ENCODE measurements at places on chromosomes 12 and 14.

GRCh38 chr12:92844151-92844763 lies 84.8 kb downstream of the EEA1 start:
- no peak for DNase-seq

GRCh38 chr14:60561845-60562746 lies 53.1 kb downstream of the SIX6 start:
- DNase-seq = peak; percentile 55

GRCh38 chr12:24595652-24596235 lies 353.2 kb downstream of the BCAT1 start:
- DNase-seq = no peak

DNA sequence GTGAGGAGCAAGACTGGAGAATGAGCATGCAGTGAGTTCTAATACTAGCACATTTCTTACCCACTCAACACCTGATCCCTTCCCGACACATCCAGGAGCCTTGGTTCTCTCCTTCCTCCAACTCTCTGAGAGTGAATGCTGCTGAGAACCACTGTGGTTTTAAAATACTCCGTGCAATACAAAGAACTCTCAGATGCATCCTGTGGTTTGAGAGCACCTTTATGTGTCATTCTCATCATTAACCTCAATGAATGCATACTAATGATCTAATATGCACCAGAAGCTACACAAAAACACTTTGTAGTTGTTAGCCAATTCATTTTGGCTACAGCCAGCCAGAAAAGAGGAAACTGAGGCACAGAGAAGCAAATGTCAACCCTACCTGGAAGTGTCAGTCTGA lies 87.6 kb downstream of the GALNT8 start:
- no peak for DNase-seq

DNA sequence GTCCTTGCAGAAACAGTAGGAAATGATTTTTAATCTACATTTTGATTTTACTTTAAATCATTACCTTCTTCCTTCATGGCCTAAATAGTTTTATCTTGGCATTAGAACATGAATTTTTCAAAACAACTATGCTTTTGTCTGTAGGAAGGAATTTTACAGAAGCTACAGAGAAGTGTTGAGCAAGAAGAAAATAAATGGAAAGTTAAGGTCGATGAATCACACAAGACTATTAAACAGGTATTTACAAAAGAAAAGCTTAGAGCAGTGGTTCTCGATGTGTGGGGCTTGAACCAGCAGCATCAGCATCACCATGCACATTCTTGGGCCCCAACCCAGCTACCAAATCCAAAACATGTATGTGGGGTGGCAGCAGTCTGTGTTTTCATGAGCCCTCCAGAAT lies 91.6 kb downstream of the KTN1 start:
- no peak for DNase-seq

GRCh38 chr14:103188810-103189480 lies 65.7 kb downstream of the TNFAIP2 start:
- DNase-seq = no peak

DNA sequence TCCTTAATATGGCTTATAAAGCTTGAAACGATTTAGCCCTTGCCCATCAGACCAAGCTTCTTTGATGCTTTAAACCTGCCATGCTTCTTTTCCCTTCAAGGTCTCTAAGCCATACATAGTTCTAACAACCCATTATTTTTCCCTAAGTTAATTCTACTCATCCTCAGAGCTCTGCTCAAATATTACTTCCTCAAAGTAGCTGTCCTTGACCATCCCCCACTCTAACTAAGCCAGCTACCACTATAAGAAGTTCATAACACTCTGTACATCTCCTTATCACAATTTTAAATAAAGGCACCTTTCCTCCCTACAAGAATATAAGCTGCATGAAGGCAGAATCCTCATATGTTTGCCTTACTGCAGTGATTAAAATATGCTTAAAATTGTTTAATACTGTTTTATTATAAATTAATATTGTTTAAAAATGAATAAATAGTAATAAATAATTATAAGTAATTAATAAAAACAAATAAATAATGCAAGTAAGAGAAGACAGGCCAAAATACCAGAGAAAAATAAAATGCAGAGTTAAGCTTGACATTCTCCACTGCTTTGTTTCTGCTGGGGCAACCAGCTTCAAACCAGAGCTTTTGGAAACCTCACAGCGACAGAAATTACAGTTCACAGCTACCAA lies 76.8 kb downstream of the NUMB start:
- DNase-seq = no peak

DNA sequence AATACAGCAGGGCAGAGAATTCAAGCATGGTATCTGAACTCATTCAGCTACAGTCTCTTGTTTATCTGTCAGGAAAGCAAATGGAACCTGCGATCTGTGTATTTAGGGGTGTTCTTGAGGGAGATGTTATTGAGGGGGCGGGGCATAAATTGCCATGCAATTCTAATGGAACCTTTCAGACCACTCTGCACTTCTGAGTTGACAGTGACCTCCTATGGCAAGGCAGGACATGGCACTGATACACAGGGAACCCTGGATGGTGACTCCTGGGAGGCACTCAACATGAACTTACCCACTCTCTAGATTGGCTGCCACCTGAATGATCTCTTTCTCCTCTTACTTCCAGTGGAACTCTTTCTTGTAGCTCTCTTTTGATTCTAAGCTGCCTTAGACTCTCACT lies 787.3 kb downstream of the VRK1 start:
- DNase-seq = peak; percentile 48

DNA sequence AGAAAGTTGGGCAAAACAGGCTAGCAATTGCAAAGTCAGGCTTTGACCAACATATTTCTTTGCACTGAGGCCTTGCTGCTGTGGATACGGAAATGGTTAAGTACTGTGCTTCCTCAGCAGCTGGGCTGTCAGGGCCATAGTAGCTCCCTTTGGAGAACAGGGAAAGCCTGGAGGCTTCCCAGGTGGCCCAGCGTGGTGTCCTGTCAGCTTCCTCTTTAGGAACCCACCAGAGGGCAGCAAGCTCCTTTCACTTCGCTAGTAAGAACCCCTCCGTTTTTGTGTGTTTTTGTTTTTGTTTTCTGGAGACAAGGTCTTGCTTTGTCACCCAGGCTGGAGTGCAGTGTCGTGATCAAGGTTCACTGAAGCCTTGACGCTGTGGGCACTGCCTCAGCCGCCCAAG lies 1.7 kb upstream of the CFAP251 start:
- no peak for DNase-seq

- DNase-seq = no peak
Measured at GRCh38 chr12:47746523-47746922, 12.2 kb downstream of the RAPGEF3 start.

GRCh38 chr12:74169607-74170006 lies 368.0 kb upstream of the ATXN7L3B start:
- DNase-seq = no peak

DNA sequence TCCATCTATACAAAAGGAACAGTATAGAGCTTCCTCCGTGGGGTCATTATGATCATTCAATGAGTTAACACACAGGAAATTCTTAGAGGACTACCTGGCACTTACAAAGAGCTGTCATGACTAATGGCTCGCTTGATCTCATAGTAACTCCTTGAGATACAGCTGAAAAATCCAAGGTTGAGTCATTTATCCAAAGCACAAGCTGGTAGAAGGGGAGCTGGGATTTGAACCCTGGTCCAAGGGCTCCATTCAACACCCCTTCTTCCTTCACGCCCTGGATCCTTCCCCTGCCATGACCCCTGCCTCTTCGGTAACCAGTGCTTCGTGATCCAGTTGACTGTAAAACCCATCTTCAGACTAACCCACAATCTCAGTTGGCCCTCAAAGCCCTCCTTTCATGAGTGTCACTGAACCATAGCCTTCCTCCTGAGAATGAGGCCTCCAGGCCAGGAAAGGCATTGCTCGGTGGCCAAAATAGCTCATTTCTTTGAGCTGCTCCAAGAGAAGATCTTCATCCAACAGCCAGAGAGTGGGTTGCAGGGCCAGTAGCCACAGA lies 7.8 kb downstream of the ZFP36L1 start:
- peak; percentile 40 for DNase-seq

DNA sequence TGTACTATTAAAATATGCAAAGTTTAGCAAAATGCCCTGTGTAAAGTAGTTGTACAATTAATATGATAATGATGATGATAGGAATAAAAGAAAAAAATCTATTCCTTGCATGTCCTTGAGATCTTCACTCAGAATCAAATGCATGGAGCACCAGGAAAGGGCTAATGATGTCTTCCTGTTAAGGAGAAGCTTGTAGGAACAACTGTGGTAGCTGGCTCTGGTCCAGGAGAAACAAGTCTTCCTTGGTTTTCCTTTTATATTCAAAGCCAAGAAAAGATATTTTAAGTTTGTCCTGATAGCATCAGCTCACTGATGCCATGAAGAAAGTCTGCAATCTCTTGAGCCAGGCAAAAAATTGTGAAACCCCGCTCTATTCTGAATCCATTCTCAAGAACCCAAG lies 138.9 kb downstream of the PIK3C2G start:
- DNase-seq = no peak

DNA sequence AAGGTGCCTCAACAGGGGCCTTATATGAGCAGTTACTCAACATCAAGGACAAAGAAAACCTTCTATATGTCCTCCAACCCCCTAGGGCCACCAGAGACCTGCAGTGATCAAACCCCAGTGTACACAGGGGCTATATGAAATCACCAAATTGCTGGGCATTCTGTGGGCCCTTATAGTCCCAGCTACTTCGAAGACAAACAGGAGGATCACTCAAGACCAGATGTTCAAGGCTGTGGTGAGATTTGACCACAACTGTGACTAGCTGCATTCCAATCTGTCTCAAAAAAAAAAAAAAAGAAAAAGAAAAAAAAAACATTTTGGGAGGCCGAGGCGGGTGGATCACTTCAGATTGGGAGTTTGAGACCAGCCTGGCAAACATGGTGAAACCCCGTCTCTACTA lies 51.0 kb upstream of the PRB2 start:
- no peak for DNase-seq

DNA sequence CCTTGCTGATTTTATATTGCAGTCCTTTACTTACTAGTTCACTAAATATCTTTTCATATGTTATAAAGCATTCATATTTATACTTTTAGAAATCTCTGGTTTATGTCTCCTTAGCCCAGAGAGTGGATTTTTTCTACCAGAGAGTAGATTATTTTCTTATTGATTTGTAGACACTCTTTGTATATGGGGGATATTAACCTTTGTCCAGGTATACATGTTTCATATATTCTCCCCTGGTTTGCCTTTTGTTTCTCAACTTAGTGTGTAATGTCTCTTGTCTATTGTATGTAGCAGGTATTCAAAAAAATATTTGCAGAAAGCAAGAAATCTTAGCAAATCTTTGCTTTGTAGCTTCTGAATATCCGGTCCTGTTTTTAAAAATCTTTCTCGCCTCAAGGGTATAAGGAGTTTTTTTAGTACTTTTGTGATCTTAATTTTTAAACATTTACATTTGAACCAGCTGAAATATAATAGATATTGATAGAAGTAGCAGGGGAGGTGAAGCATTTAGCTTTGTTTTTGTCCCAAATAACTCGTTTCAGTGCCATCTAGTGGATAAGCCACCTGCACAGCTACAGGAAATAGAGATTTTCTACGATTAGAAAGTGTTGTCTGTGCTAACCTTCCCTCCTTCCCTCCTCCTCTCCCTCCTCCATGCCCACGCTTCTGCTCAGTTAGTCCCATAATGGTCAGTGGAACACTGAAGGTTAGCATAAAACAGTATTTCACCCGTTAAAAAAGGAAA lies 97.0 kb downstream of the PHETA1 start:
- DNase-seq = no peak

GRCh38 chr12:112148031-112148513 lies 22.7 kb downstream of the TRAFD1 start:
- DNase-seq = peak; percentile 29

GRCh38 chr12:89733579-89734201 lies 25.1 kb upstream of the ATP2B1 start:
- no peak for DNase-seq

GRCh38 chr14:55807053-55807880 lies 227.3 kb downstream of the KTN1 start:
- peak; percentile 82 for DNase-seq

DNA sequence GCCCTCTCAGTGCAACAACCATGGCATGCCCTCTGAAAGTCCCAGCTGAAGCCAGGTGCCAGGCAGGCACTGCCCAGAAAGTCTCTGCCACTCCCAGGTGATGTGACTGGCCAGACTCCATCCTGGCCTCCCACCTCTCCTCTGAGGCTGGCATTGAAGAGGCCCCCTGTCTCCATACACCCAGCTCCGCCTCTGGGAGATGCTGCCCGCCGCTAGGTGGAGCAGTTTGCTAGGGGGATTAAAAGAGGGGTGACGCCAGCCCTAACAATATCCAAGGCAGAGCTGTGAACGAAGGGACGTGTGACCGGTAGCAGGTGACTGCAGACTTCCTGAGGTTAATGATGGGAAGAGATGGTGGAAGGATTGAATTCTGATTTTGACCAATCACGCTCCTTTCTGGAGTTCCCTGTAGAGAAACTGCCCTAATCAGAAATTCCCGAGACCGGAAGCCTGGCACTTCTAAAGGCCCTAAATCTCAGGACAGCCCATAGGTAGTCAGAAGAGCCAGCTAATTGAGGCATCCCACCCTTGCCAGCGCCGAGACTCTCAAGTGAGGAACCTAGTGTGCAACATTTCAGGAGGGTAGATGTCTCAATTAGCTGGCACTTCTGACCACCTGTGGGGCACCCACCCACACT lies 8.3 kb upstream of the PLEK2 start:
- peak; percentile 63 for DNase-seq

GRCh38 chr12:129550353-129550752 lies 353.5 kb downstream of the TMEM132D start:
- DNase-seq = no peak

GRCh38 chr12:102811110-102811737 lies 105.8 kb downstream of the PAH start:
- DNase-seq = no peak

GRCh38 chr12:85076688-85077430 lies 40.7 kb downstream of the LRRIQ1 start:
- no peak for DNase-seq

DNA sequence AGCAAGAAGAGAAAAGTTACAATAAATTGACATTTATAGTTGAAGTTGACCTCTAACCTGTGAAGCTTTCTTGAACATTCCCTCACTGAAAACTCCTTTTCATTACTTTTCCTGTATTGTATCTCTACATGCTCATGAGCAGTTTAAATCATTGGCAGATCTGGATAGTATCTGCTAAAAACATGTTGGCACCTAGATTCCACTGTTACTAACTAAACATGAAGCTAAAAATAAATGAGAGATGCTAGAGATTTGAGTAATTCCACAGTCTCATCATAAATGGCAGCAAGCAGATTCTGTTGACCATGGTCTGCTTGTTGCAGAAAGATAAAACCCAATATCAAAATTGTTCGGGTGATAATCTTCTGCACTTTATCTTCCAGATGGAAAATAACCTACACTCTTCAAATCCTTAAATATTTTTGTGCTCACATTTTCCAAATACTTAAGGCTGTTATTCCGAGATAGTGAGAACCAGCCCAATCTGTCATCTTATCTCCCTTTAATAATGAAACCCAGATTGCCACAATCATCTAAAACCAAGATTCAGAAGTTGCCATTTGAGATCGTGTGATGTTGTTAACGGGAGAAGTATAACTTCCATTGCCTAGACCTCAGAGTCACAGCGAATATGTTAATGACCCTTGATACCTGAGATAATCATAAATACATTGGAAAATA lies 171.0 kb upstream of the DAAM1 start:
- no peak for DNase-seq

Measured in activated CD8-positive, alpha-beta memory T cell treated with anti-CD3 and anti-CD28 coated beads, Interleukin-2, amount 10 ng/mL, durations not matched to agents 7 days and 5 days (primary cell).